ENCODE measurements at places on chromosomes 1 and 21. TPM values are rescaled to one million over a fixed set of nuclear protein-coding genes. Genes with fewer than 3 reads are reported as not detected.

The GBP7 gene
- polyA plus RNA-seq, result not detected

The EDARADD gene
- 0.13 TPM for polyA plus RNA-seq

The NBPF10 gene
- polyA plus RNA-seq, result 0.83 TPM

The SPRR1A gene
- polyA plus RNA-seq, result not detected

The PTPRF gene
- 78.9 TPM for polyA plus RNA-seq

DNA sequence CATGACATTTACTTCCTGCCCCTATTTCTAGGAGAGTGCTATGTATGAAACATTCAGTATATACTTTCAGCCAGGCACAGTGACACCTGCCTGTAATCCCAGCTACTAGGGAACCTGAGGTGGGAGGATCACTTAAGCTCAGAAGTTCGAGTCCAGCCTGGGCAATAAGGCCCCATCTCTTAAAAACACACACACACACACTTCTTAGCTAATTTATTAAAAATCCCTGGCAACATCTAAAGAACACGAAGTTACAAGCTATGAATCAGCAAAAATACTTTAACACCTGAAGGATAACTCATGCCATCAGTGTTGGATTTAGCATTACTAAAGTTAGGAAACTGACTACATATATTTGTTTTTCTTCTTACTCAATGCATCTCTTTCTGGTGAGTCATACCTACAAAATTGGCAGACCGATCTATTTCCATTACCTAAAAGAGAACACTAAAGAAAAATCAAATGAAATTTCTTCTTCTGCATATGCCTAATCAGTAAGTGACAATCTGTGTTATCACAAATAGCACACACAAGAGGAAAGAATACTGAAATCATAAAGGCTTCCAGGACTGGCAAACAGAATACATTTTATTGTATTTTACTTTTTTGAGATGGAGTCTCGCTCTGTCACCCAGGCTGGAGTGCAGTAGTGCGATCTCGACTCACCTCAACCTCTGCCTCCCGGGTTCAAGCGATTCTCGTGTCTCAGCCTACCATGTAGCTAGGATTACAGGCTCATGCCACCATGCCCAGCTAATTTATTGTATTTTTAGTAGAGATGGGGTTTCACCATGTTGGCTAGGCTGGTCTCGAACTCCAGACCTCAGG, 41.4 kb downstream of the RNF115 start:
- DNase-seq, result no peak

- DNase-seq, result no peak
These were observed 37.2 kb downstream of the RHBG start for GRCh38 chr1:156406251-156406650.

- DNase-seq, result peak; percentile 79
These were observed 637 bp upstream of the MYBPHL start for GRCh38 chr1:109307274-109308021.

DNA sequence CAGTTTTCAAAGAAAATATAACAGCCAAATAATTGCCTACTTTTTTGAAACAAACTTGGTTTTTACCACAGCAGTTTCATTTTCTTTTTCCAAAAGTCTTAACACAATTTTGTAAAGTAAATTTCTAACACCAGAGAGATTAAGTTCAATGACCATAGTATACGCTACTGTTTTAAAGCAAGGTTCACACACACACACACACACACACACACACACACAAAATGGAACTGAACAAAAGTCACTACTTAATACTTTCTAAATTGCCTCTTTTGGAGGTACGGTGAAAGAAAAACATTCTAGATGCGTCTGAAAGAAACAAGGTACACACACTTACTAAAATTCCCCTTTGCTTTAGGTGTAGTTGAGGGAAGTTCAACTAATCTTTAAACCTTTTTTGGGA, 30.1 kb downstream of the C21orf91 start:
- DNase-seq, result no peak

- DNase-seq, result no peak
These were observed 5.9 kb downstream of the CLCA2 start for GRCh38 chr1:86429835-86430234.

GRCh38 chr1:81974222-81974841, 173.6 kb downstream of the ADGRL2 start:
- DNase-seq, result peak; percentile 54

DNA sequence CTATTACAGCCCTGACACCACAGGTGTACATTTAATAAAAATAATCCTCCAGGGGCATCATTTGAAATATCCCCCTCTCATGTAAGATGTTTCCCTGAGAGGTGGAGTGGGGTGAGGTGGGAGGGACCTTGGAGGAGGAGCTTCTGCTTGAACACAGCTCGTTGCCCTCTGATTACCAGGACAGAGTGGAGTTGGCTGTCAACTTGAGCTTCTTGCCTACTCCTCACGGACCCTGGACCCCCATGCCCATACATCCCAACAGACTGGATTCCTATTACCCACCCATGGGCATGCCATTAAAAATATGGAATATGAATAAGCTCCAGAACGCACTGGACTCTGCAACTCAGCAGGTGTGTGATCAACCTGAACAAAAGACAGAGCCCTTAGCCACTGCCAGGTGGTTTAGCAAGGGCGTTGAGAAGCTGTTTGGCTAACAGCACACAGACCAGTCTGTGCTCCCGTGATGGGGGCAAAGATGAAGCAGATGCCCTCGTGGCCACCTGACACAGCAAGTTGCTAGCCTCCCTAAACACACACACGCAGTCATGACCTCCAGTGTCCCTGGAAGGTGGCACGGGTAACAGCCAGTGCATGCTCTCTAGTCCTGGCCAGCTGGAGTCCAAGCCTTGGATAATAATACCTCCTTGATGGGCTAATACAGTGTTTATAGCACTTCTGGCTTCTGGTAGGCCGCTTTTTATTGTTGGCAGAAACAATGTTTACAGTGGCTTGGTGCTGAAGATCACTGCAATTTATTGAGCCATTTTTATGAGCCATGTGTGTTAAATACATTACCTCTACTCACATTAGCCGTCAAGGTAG, 155.0 kb downstream of the TOMM20 start:
- peak; percentile 85 for DNase-seq

GRCh38 chr1:236421850-236422516, 27.9 kb downstream of the EDARADD start:
- no peak for DNase-seq

- DNase-seq, result no peak
These were observed 2.2 kb upstream of the HAO2 start for GRCh38 chr1:119366424-119366823.

DNA sequence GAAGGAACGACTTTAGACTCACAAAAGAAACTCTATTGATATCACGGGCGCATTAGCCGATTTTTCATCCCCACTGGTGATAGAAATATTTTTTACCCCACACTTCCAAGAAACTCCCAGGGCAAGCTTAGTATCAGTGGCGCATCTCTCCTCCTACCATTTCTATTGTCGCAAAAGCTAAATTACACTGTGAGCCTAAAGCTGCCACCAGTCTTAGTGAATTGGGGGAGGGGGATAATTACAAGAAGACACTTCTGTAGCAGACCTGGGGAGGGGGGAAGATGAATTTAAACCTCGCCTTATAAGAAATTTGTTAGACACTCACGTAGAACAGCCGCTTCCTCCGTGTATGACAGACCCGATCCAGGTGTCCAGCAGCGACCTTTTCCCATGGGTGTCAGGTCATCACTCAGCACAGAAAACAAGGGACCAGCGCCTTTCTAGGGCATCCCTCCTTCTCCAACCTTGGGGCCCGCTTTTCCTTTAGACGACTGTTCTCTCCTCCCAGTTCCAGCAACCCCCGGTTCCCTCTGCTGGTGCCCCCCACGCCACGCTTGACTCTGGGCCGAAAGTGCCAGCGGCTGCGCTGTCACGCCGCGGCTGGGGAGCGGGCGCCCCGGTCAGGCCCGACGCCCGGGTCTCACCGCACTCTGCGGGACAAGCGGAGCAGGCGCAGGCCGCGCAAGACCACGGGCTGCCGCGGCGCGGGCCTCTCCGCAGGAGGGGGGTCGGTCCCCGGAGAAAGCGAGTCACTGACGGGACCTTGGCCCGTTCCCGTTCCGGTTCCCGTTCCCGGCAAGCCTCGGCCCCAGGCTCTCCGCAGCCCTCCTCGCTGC, 821 bp downstream of the PHC2 start:
- no peak for DNase-seq

DNA sequence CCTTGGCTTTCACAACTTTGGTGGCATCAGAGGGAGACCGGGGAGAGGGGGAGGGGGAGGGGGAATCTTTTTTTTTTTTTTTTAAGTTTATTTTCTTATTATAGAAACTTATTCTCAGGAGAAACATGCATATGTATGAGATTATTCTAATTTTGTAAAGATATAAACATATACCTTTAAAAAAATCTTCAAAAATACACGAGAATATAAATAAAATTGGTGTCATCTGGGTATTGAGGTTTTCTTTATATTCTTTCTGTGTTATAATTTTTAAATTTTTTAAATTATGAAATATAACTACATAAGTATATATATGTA, 18.9 kb upstream of the SNRPE start:
- no peak for DNase-seq

GRCh38 chr1:211788626-211789025, 41.9 kb downstream of the LPGAT1 start:
- peak; percentile 8 for DNase-seq

All from small intestine (tissue), 16 donors.